Spleen (tissue), 13 donors: ENCODE measurements at places on chromosomes 6 and 20. TPM values are rescaled to one million over a fixed set of nuclear protein-coding genes. Genes with fewer than 3 reads are reported as not detected.

- no peak for DNase-seq
These were observed 1.9 kb downstream of the KIAA1755 start for GRCh38 chr20:38258545-38259215.

GRCh38 chr6:22053391-22053997, 243.3 kb downstream of the PRL start:
- DNase-seq = no peak

- no peak for DNase-seq
These were observed 54.4 kb upstream of the CEP85L start for GRCh38 chr6:118705544-118706491.

- no peak for DNase-seq
These were observed 1.1 kb downstream of the ITCH start for GRCh38 chr20:34364223-34364506.

- DNase-seq = no peak
These were observed 53.4 kb downstream of the SEL1L2 start for GRCh38 chr20:13936781-13937576.

The SLC25A27 gene
- total RNA-seq = 16.3 TPM

The CFAP61 gene
- total RNA-seq = not detected

The HLA-DOB gene
- total RNA-seq = 43.9 TPM

The SLC17A9 gene
- total RNA-seq = 18.8 TPM
